Memory B cell (primary cell): ENCODE measurements at places on chromosomes 1 and 21.

DNA sequence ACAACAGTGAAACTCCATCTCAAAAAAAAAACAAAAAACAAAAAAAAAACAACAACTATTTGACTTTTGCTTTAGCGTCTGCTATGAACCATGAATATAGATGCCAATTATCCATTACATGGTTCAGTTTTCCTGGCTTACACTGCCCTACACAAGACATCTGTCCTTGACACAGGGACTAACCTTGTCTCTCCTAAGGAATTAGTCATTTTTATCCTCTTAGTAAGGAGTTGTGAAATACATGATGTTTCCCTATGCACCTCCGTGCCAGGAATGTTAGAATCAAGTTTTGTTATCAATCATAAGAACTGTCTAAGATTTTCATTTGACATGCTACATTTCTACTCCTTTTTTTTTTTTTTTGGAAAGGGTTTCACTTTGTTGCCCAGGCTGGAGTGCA lies 241.8 kb downstream of the KIF26B start:
- no peak for DNase-seq

- no peak for DNase-seq
These were observed 5.4 kb downstream of the SLC6A9 start for GRCh38 chr1:44025816-44026215.

GRCh38 chr21:33047231-33047630 lies 21.5 kb downstream of the OLIG2 start:
- no peak for DNase-seq

- no peak for DNase-seq
These were observed 25.4 kb upstream of the NPL start for GRCh38 chr1:182764029-182764727.

- no peak for DNase-seq
These were observed 30.0 kb downstream of the ADAMTS1 start for GRCh38 chr21:26815197-26815596.

DNA sequence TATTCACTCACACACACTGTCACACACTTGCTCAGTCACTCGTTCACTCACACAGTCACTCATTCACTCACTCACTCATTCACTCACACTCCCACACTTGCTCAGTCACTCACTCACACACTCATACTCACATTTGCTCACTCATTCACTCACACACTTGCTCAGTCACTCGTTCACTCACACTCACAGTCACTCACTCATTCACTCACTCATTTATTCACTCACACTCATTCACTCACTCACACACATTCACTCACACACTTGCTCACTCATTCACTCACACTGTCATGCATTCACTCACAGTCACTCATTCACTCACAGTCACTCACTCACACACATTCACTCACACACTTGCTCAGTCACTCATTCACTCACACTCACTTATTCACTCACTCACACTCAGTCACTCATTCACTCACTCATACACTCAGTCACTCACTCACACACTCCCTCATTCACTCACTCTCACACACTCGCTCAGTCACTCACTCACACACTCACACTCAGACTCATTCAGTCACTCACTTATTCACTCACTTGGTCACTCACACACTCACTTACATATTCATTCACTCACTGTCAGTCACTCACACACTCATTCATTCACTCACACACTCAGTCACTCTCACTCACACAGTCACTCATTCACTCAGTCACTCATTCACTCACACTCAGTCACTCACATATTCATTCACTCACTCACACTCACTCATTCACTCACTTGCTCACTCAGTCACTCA lies 167.0 kb upstream of the C1orf174 start:
- DNase-seq: no peak

DNA sequence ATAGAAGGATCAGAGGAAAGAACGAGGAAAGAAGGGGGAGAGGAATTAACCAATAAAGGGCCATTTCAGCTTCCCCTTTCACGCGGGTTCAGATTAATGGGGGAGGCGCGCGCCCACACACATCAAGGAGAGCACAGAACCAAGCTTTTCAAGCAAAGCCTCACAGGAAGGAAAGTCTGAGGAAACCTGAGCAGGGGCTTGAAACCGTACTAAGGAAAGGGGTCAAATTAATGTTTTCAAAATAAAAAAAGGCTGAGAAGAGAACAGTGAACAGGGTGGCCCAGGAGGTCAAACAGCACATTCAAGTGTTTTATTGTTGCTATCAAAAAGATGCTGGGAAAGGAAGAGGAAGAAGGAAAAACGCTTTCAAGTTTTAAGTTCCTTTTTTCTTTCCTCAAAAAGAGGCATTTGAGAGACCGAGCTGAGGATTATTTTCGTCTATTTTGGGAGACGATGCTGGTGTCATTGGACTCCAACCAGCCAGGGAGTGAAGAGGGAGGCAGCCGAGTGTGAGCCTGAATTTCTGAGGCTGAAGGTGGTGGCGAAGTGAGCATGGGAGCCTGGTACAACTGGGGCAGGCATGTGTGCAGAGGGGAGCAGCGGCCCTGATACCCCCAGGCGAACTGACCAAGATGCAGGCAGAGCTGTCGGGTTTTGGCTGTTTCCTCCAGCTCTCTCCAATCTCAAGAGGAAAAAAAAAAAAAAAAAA lies 88.4 kb downstream of the PROX1 start:
- DNase-seq: no peak

DNA sequence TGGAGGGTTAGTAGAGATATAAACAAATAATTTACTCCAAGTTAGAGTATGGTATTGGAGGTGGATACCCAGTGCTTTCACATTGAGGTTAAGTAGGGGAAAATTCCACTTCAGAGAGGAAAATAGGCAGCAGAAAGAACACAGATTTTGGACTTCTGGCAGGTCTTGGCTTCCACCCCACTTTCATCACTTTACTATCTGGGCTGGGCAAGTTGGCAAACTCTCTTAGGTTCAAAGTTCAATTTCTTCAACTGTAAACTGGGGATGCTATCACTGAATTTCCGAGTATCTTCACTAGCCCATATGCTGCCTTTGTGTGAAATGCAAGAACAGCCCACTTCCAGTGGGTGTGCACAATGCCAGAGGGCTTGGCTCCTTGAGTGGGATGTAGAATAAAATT lies 214.9 kb downstream of the GABPA start:
- no peak for DNase-seq

DNA sequence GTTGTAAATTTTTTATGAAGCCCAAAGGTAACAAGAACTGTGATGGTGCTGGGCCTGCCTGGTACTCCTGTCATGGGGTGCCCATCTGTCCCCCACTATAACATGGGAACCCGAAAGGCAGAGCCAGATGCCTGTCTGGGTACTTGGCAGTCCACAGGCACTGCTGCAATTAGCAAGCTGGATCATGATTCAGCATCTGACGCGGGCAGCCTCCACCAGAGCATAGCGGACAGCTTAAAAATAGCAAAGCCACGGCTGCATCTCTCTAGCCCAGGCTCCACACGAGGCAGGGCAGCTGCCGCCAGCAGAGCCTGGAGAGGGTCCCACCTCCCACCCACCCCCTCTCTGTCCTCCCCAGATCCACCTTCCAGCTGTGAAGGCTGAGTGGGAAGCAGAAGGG lies 22.9 kb downstream of the SUSD4 start:
- no peak for DNase-seq

- DNase-seq: no peak
These were observed 85.3 kb upstream of the GALNT2 start for GRCh38 chr1:229981736-229982135.

- no peak for DNase-seq
These were observed 11.5 kb downstream of the RIPK4 start for GRCh38 chr21:41755258-41755933.

DNA sequence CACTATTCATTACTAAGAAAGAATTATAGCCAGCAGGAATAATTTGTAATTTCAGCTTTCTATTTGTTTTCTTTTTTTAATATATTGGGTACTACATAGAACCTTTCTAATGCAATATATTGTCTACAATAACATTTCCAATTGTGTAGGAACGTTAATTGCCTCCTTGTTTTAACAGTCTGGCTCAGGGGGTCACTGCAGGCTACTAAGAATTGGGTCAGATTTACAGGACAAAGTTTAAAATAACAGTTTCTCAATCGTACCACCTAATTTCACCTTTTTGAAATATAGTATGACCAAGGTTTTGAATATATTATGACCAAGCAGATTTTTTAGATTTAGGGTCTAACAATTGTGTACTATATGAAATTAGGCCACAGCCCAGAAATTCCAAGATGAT lies 2.4 kb downstream of the CFH start:
- no peak for DNase-seq

DNA sequence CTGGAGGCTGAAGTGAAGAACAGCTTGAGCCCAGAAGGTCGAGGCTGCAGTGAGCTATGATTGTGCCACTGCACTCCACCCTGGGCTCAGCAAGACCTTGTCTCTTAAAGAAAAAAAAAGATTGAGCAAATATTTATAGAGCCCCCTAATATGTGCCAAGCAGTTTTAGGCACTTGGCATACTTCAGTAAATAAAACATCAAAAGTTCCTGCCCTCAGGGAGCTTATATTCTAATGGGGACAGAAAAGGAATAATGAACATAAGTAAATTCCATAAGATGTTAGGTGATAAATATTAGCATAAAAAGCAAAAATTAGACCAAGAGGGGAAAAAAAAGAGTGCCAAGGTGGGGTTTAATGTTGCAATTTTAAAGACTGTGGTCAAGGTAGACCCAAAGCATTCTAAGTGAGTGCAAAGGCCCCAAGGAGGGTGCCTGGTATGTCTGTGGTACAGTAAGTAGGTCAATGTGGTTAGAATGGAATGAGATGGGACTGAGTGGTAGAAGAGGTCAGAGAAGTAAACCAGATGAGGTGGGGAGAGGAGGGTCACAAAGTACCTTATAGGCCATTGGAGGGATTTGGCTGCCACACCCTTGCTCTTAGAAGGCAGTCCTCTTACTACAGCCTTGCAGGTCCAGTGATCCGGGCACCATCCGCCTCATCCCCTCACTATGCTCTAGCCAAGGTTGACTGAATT lies 2.2 kb upstream of the TOE1 start:
- DNase-seq: no peak

DNA sequence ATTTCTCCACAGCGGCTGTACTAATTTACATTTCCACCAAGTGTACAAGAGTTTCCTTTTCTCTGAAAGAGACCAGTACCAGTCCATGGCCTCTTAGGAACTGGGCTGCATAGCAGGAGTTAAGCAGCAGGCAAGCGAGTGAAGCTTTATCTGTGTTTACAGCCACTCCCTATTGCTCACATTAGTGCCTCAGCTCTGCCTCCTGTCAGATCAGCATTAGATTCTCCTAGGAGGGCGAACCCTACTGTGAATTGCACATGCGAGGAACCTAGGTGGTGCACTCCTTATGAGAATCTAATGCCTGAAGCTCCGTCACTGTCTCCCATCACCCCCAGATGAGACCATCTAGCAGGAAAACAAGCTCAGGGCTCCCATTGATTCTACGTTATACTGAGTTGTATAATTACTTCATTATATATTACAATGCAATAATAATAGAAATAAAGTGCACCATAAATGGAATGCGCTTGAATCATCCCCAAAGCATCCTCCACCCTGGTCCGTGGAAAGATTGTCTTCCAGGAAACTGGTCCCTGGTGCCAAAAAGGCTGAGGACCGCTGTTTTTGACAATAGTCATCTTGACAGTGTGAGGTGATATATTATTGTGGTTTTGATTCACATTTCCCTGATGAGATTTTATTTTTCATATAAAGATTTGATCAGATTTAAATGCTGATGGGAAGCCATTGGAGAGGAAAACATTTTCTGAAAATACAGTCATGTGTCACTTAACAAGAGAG lies 45.5 kb upstream of the MRPS6 start:
- DNase-seq: no peak

GRCh38 chr21:41397471-41397891 lies 28.6 kb upstream of the MX1 start:
- DNase-seq: no peak

- DNase-seq: no peak
These were observed 59.4 kb downstream of the ZZZ3 start for GRCh38 chr1:77623066-77623465.

DNA sequence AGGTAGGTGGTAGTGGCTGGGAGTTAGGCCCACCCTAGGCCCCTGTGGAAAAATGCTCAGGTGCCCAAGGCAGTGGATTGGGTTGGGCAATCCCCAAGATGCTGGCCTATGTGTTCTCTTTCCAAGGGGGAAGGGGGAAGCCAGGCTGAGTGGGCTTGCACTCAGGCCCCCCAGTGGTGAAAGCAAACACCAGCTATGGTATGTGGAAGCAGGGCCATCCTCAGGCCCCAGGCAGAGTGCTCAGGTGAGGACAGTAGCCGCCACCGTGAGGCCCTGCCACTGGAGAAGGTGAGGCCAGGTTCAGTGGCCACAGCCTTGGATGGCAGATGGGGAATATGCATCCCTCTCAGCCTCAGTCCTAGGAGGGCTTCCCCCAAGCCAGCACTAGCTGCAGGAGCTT lies 11.8 kb downstream of the LY9 start:
- DNase-seq: no peak

GRCh38 chr1:84365225-84366221 lies 32.8 kb upstream of the DNASE2B start:
- DNase-seq: no peak

GRCh38 chr1:10210841-10211804 lies 753 bp downstream of the KIF1B start:
- DNase-seq: peak; percentile 9

GRCh38 chr1:204461331-204462228 lies 33.0 kb downstream of the PIK3C2B start:
- DNase-seq: no peak

DNA sequence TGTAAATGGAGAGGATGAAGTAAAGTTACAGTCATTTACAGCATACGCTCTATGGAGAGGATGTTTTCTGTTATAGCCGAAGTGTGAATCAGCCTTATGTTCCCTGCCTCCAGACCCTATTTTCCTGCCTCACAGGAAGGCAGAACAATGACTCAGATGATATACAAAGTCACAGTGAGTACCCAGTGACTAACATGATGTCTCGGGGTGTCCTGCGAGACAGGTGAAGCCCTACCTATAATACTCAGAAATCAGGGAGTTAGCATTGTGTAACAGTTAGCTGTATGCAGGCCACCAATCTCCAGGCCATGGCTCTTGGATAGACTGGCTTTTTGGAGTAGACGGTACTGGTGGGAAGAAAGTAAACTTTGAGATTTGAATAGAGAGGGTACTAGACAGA lies 55.6 kb upstream of the FBXO28 start:
- DNase-seq: no peak

GRCh38 chr1:41496080-41497055 lies 11.9 kb upstream of the EDN2 start:
- DNase-seq: no peak

DNA sequence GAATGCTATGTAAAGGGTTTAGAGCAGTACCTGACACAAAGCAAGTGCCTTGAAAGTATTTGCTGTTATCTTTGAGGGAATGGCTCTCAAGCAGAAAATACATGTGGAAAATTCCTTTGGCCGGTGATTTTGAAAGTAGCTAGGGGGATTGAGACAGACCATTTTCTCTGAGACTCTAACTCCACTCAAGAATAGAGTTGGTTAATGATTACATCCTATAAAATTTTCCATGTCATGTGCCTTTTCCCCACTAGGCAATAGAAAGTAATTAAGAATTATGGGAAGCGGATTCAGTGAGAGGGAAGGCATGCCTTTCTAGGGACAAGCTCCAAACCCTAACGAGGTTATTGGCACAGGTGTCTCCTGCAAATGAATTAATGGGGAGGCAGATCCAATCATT lies 276.0 kb downstream of the GPATCH2 start:
- no peak for DNase-seq

- DNase-seq: no peak
These were observed 90.8 kb upstream of the TMPRSS2 start for GRCh38 chr21:41598561-41599431.

- DNase-seq: no peak
These were observed 63.1 kb downstream of the PLPPR4 start for GRCh38 chr1:99327357-99327756.
